Stimulated activated CD4-positive, alpha-beta T cell treated with anti-CD3 and anti-CD28 coated beads, Interleukin-4, amount 100 ng/mL, for 48 hours (primary cell): ENCODE measurements at places on chromosomes 6 and 20.
A peak's percentile ranks its signal among the peaks of the same experiment; 100 is the strongest.

DNA sequence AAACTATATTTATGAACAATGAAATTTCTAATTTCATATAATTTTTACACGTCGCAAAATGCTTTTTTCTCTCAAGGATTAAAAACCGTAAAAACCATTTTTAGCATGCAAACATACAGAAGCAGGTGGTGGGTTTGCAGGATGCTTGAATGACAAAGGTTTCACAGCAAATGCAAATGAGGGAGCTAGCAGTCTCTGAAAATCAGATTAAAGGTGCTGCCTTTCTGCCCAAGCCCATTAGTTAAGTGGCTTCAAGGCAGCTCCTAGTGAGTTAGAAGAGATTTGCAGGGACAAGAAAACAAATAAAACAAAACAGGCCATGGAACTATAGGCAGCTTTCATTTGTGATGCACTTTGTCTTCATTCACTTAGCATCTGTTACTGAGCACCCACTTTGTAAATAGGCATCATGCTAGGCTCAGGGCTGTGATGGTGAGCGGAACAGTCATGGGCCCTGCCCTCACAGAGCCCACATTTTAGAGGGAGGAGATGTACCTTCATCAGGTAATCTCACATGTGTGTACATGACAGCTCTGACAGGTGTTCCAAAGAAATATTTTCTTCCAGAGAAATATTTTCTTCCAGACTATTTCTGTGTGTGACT lies 29.5 kb downstream of the NAPB start:
- no peak for DNase-seq

- DNase-seq, result no peak
Observed at GRCh38 chr6:3026791-3027626, 27.3 kb downstream of the NQO2 start.

DNA sequence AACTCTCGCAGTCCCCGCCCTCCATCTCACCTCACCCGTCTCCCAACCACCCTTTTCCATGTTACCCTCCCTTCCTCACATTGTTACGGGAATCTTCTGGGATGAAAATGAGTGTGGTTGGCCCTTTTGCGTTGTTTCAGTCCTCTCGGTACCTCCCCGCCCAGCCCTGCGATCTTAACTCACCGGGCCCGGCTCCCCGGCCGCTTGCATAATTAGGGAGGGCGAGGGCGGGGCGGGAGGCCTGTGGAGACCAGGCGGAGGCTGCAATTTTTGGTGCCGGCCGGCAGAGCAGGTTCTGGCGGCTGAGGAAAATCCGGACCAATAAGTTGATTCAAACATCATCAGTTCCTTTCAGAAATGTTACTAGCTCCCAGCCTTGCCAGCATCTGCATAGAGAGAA lies 25.2 kb downstream of the TFAP2B start:
- no peak for DNase-seq

DNA sequence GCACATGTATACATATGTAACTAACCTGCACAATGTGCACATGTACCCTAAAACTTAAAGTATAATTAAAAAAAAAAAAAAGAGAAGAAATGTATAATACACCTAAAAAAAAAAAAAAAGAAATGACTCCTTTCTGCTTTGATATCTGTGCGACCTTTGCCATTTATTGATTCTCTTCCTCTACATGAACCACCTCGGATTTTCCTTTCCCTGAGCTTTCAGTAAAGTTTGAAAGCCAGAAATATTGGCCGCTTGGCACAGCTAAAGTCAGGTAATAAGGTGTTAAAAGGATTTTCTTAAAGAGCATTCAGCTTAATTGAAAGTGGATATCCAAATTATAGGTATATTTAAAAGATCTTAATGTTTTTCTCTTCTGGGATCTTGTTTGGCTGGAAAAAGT lies 12.6 kb upstream of the ASCC3 start:
- DNase-seq, result no peak

DNA sequence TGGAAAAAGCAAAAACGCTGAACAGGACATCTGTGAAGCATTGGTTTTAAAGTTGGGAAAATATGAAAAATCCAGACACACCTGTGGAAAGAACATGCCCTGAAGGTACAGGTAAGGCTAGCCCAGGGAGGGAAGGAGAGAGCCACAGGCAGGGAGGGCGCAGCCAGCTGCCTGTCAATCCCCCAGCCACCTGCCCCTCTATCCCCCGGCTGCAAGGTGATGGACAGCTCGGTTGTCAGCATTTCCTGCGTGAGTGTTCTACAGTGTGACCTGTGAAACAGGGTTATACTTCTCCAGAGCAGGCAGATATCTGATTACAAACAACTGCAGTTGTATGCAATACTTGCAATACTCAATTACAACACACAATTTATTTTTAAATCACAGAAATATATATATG lies 358.1 kb downstream of the SMOC2 start:
- DNase-seq, result no peak

DNA sequence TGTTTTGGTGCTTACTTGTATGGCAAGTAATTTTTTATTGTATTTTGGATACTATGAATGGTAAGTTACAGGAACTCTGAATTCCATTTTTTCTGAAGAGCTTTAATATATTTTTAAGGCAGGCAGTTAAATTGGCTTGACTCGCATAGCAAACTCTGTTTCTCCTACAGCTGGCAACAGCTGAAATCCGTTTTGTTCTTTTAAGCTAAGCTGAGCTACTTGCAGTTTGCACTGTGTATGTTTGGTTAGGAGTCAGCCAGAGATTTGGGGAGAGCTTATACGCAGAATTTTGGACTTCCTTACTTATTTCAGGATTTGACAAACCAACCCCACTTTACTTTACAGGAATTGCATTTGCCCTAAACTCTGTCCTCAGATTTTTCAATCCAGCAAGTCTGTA lies 179.1 kb downstream of the COL19A1 start:
- DNase-seq, result no peak

- no peak for DNase-seq
Observed at GRCh38 chr6:142258757-142259156, 43.0 kb upstream of the ADGRG6 start.

DNA sequence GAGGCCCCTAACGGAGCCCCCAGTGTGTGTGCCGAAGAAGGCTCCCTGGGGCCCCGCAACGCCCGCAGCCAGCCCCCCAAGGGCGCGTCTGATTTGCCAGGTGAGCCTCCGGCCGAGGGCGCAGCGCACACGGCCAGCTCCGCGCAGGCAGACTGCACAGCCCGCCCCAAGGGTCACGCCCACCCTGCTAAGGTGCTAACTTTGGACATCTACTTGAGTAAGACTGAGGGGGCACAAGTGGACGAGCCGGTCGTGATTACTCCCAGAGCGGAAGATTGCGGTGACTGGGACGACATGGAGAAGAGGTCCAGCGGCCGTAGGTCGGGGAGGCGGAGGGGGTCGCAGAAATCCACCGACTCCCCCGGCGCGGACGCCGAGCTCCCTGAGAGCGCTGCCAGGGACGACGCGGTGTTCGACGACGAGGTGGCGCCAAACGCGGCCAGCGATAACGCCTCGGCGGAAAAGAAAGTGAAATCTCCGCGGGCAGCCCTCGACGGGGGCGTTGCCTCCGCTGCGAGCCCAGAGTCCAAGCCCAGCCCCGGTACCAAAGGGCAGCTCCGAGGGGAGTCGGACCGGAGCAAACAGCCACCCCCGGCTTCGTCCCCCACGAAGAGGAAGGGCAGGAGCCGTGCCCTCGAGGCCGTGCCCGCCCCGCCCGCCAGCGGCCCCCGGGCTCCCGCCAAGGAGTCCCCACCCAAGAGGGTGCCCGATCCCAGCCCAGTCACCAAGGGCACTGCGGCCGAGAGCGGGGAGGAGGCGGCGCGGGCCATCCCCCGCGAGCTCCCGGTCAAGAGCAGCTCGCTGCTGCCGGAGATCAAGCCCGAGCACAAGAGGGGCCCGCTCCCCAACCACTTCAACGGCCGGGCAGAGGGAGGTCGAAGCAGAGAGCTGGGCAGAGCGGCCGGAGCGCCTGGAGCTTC lies 117.0 kb downstream of the RTN4IP1 start:
- peak; percentile 60 for DNase-seq

DNA sequence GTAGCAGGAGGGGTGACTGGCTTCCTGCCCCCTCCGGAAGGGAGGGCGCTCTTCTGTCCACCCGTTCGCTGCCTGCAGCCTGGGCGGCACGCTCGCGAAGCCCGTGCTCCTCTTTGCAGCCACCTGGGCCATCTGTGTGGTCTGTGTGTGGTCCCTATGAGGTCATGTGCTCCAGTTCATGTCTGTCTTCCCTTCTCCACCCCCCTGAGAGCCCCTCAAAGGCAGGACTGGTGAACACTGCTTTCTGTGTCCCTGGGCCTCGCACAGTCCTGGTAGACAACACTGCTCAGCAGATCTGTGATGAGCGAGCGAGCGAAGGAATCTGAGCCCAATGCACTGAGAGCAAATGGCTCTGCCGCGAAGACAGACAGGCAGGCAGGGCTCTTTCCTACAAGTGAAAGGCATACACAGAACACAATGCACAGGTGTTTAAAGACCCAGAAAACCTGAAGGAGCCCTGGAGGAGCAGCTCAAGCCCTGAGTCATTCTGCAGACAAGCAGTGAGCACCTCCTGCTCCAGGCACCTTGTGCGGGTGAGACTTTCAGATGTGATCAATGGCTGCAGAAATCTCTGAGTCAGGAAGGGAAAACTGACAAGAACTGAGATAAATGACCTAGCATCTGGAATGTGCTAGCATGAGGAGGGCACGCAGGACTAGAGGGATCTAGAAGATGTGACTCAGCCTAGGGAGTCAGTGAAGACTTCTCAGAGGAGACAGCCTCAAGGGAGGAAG lies 27.1 kb downstream of the PPP1R3G start:
- no peak for DNase-seq

DNA sequence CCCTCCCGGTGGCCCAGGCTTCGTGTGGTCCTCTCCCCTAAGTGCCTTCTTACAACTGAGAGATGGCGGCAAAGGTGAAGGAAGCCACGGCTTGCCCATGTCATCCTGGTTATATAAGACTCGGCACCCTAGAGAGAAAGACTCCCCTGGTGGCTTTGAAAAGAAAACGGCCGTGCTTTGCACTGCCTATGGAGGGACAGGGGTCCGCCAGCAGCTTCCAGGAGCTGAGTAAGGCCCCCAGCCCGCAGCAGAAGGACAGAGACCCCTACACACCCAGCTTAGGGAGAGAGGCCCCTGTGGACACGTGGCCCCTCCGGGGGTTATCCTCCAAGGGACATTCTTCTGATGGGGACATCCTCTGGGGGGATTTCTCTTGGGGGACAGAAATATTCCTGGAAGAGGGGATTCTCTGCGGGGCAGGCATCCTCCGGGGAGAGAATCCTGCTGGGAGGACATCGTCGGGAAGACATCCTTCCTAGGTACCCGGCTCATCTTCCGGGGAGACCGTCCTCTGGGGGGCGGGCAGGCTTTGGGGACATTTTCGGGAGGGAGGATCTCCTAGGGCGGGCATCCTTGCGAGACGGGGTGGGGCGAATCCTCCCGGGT lies 511 bp upstream of the OGFR start:
- no peak for DNase-seq

- no peak for DNase-seq
Observed at GRCh38 chr6:125899726-125900182, 56.8 kb upstream of the HINT3 start.

DNA sequence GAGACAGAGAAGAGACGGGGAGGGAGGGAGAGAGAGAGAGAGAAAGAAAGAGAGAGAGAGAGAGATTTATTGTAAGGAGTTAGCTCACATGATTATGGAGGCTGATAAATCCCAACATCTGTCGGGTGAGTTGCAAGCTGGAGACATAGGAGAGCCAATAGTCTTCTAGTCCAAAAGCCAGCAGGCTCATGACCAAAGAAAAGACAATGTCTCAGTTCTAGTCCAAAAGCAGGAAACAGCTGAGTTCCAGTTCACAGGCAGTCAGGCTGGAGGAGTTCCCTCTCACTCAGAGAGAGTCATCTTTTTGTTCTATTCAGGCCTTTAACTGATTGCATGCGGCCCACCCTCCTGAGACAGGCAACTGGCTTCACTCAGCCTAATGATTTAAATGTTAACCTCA lies 416.6 kb downstream of the PREX1 start:
- no peak for DNase-seq

- DNase-seq, result no peak
Observed at GRCh38 chr20:23641936-23642751, 4.4 kb upstream of the CST3 start.

DNA sequence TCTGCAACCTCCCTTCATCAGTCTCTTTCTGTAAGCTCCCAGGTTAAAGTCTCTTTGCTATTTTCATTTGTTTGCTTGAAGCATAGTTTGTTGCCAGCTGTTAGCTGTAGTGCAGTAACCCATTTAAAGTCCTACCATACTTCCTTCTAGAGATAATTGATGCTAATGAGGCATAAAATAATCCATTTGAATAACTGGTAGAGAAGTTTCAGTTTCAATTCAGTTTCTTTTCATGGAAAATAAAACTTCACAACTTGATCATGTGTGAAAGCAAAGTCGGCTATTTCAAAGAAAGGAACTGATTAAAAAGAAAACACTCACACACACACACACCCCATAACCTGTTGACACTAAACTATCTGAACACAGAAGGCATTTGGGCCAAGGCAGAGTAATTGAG lies 68.5 kb upstream of the TENT5A start:
- no peak for DNase-seq

DNA sequence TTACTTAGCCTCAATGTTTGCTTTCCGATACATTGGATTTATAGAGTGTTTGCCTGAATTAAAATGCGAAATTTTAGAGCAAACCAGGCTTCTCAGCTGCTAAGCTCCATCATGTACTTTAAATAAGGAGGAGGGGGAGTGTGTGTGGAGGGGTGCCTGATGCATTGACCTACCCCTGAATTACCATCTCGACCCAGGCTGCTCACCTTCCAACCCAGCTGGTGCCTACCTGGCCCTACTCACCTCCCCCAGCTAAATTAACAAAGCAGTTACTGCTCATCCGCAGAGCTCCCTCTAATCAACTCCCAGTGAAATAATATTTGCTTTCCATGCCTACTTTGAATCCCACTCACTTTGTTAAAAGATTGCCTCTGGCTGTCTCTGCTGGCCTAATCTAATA lies 544.5 kb downstream of the MAFB start:
- DNase-seq, result no peak

- no peak for DNase-seq
Observed at GRCh38 chr6:5730585-5731263, 276.0 kb downstream of the NRN1 start.

DNA sequence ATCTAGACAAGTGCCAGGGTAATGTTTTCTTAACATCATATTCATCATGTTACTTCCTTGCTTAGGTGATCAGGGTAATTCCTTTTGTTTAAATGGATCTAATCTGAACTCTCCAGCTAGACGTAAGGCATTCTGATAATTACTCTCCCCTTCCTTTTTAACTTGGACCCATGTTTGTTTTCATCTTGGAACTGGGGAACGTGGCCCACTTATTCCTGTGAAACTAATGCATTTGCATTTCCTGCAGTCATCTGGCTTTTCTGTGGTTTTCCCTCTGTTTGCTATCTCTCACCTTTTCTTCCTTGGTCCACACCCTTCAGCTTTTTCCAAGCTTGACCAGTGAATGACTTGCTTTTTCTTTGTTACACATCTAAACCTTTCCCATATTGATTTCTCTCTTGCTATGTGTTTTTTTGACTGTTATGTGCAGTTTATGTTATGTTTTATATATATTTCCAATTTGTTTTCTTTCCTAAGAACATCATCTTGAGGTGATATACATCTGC lies 33.3 kb downstream of the SLX4IP start:
- no peak for DNase-seq

- DNase-seq, result no peak
Observed at GRCh38 chr6:30991891-30992290, 8.4 kb downstream of the MUC21 start.

GRCh38 chr6:13006578-13007300 lies 290.2 kb downstream of the PHACTR1 start:
- no peak for DNase-seq

GRCh38 chr6:16064671-16065072 lies 64.2 kb upstream of the MYLIP start:
- no peak for DNase-seq
